ENCODE measurements at places on chromosomes 1 and 21.

GRCh38 chr1:211305044-211305443 is 21.6 kb upstream of the TRAF5 start:
- no peak for DNase-seq

GRCh38 chr1:162023547-162024501 is at the start of gene OLFML2B:
TSS of gene OLFML2B (minus strand) at chr1:162023869. CDS start at chr1:162023430, 439 bp downstream.
- DNase-seq = no peak

DNA sequence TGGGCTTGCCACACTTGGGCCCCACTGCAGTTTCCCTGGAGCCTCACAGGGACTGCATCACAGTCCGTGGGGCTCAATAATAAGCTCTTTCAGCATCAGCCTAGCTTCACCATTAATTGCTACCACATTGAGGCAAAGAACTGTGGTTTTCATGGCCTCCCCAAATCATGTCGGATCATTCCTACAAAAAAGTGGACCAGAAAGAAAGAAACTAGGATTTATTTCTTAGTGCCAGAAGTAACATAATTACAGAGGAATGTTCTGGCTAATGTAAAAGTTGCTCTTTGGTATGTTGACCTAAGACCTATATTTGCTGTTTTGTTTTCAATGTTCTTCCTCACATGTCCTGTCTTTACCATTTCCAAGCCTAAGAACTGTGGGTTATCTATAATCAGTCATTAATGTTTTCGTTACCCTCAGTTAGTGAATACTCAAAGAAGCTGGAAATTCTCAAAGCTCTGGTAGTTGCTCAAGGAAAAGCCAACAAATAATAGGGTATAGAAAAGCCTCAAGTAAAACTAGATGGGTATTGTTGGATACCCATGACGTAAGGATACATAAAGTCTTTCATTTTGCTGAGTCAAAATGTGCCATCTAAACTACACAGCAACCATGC is 173.9 kb downstream of the LTN1 start:
- no peak for DNase-seq

- no peak for DNase-seq
Measured at GRCh38 chr21:32764186-32764585, 7.4 kb downstream of the PAXBP1 start.

DNA sequence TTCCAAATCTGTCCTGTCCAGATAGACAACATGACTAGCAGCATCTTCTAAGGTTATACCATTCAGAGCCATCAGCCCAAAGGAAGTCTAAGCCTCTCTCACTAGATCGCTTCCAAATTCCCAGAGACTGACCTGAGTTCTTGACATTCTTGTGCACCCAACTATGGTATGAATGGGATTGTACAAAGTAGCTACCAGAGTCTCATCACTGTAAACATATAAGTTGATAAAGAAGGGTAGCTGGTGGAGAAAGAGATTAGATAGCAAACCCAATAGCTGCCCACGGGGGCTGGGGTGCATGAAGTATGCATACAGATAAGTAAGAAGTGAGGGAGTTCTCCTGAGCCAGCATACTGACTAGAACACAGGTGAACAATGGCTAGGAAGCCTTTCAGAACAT is 180.0 kb downstream of the PLPP3 start:
- no peak for DNase-seq

DNA sequence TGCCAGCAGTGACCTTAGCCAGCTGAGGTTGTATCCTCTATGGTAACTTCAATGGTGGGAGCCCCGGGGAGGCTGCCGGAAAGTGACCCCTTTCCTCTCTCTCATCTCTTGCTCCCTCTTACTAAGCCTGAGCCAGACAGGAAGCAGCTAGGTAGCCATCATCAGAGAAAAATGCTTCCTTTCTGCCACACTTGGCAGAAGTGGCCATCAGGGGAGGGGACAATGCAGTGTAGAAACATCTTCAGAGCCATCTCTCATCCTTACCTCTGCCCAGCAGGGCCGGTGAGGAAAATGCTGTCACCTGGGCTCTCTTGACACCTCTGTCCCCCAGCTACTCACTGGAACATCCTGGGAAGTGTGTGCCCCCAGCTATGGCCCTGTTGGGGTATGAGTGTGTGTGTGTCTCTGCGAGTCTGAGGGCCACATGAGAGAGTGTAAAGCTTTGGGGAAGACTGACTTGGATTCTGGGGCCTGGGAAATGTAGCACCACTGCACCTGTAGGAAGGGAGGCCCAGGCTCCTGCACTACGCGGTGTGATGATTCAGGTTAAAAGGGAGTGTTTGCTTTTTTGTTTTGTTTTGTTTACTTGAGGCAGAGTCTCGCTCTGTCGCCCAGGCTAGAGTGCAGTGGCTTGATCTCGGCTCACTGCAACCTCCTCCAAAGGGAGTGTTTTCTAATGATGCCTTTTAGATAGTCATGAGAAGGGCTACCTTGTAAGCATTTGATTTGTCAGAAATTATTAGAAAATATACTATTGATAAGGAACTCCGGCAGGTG is 48.7 kb upstream of the CNTN2 start:
- no peak for DNase-seq

GRCh38 chr1:80836505-80836904 is 964.2 kb upstream of the ADGRL2 start:
- DNase-seq = no peak

- no peak for DNase-seq
Measured at GRCh38 chr1:53130878-53131589, 11.4 kb downstream of the SLC1A7 start.

GRCh38 chr1:161733526-161733925 is 12.2 kb downstream of the FCRLB start:
- DNase-seq = no peak

DNA sequence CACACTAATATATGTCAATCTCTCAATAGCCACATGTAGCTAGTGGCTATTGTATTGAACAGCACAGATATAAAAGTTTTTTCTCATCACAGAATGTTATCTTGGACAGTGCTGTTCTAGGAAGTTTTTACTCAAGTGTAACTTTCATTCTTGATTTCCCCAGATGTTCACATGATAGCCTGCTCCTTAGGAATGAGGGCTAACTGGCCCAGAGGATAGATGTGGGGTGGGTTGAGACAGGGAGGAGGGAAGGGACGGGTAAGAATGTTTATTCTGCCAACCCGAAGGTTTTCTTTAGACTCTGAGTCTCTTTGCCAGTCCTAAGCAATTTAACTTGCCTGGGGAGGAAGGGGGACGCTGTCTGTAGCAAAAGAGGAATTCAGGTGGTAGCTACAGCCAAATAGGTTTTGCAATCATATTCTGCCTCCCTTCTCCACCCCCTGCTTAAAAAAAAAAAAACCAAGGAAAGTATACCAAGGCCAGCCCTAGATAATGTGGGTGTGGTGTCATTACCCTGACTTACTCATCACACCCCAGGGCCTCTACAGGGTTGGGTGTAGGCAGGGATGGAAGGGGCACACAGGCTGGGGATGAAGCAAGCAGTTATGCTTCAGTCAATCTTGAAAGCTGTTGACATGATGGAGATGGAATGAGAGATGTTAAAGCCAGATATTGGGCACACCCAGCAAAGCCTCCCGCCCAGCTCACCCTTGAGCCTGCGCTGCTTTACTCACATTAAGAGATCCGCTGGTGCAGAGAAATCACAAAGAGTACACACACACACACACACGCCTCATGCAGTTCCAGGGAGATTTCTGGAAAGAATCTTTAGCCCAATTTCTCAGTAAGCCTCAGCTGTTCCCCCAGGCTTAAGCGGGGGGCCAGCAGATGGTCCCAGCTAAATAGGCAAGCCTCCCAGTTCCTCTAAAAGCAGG is 59.9 kb downstream of the PLXNA2 start:
- no peak for DNase-seq

DNA sequence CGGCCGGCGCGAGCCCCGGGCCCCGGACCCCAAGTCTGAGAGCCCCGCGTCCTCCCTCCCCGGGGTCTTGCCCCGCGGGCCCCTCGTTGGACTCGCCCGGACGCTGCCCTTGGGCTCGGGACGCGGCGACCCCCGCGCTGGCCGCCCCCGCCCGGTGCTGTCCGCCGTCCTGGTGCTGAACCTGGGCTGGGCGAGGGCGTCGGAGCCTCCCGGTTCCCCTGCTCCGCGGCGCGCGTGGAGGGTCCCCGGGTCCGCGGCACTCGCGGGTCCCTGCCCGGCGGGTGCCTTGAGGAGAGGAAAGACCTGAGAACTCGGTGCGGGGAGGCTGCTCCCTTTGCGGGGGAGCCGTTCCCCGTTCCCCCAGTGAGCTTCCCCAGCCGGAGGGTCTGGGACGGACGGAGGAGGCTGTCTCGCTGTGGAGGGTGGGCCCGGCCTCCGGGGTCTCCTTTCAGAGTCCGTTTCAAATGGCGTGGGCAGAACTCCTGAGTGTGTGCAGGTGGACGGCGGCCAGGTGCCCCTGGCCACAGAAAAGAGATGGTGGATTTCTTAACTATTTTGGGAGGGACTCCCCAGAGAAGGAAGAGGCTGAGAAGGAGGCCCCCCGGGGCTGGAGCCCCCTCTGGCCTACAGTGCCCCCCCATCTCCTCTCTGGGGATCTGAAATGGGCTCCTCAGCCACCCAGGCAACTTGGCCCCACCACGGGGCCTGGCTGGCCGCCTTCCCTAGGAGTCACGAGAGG is 595 bp downstream of the GABRD start:
- no peak for DNase-seq

DNA sequence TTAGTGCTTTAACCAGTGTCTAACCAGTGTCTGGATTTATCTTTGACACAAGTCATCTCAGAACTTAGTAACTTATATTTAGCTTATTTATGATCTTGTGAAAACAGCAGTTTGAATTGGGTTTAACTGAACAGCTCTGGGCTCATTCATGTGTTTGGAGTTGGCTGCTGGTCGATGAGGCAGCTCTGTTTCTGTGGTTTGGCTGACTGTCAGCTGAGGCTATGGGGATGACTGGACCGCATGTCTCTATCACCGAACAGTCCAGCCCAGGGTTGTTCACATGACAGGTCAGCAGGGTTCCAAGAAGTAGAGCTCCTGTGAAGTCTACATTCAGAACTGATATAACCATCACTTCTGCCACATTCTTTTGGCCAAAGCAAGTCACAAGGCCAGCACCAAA is 29.1 kb upstream of the C21orf91 start:
- DNase-seq = no peak
